ENCODE measurements at places on chromosomes 2 and 18.

GRCh38 chr2:232683368-232683767, 13.8 kb upstream of the GIGYF2 start:
- DNase-seq = no peak

- DNase-seq = no peak
Measured at GRCh38 chr2:235954281-235954680, 213.9 kb downstream of the GBX2 start.

- no peak for DNase-seq
Measured at GRCh38 chr2:178088774-178089270, 16.2 kb upstream of the PDE11A start.

DNA sequence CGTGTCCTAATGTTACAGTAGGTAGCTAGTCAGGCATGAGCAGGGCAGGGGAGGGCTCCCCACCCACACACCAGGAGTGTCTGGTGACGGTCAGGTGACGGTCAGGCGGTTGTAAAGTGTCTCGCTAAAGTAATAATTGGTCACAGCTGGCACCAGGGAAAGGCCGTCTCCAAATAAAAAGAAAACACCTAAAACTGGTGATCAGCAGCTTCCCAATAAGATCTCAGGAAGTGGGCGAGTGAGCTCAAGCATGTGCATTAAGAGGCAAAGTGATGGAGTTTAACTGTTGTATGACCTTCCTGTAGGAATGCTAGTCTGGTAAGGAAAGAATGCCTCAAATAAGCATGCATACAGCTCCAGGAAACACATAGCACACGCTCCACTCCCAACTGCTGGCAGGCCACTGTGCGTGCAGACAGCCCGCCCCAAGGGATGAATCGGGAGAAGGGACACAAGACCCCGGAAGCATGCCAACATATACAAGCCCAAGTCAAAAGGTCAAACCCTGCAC, 177.1 kb downstream of the RNF144A start:
- peak; percentile 58 for DNase-seq

GRCh38 chr2:143934626-143935481, 585.1 kb downstream of the ZEB2 start:
- DNase-seq = no peak

DNA sequence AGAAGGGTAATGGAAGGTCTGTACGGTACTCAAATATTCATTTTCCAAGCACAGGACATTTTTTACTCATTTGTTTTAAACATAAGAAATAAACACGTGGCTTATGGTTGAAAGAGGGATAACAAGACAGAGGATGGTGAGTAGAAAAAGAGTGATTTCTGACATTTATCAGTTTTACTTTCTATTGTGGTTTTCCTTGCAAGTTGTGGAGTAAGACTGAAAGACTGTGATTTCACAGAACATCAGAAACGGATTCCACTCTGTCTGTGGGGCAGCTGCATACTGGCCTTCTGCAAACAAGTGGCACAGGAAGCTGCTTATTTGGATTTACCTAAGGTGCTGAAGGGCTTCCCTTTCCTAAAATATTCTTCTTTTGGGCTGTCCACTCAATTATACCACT, 122.2 kb upstream of the ITGB6 start:
- no peak for DNase-seq

GRCh38 chr2:19887510-19887909, 14.3 kb downstream of the TTC32 start:
- DNase-seq = no peak

- peak; percentile 19 for DNase-seq
Measured at GRCh38 chr18:46080156-46080555, 8.1 kb upstream of the PSTPIP2 start.

DNA sequence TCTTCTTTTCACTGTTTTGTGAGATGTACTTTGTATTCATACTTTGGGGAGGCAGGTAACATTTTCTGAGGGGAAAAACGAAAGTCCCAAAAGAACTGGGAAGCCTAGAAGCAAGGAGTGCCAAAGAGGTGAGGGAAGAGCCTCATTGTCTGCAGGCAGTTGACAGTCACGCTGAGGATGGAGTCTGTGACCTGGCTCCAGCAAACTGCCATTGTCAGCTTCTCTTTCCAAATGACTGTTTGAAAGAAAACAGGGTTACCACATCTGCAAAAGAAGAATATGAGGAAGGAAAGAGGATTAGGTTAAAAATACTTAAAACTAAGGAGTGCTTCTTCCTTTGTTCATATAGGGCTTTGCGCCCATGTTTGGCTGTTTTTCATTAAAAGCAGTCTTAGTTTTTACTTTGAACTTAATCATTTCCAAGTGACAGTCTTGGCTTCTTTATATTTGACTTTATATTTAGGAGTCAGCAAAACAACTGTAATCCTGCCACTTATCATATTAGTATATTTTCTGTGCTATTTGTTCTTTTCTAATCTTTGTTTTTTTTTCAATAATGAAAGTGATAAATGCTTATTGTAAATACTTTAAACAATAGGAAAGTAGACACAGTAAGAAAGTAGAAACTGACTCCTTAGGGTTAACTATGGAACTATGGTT, 35.0 kb downstream of the CERS6 start:
- no peak for DNase-seq

DNA sequence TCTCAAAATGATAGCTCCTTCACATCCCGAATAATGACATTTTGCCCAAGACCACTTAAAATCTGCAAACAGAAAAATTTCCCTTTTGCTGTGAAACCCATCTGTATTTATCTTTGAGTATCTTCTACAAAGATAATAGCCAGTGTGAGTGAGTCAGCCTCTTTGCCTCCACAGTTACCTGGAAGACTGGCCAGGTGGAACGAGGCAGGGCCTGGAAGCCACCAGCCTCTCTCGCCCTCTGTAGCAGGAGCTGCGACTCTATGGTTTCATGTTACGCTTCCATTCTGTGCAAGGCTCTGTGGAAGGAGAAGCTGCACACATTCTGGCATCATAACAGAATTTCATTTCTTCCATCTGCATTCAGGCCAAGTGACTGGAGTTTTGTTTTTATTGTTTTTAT, 9.5 kb downstream of the ELP2 start:
- DNase-seq = no peak

DNA sequence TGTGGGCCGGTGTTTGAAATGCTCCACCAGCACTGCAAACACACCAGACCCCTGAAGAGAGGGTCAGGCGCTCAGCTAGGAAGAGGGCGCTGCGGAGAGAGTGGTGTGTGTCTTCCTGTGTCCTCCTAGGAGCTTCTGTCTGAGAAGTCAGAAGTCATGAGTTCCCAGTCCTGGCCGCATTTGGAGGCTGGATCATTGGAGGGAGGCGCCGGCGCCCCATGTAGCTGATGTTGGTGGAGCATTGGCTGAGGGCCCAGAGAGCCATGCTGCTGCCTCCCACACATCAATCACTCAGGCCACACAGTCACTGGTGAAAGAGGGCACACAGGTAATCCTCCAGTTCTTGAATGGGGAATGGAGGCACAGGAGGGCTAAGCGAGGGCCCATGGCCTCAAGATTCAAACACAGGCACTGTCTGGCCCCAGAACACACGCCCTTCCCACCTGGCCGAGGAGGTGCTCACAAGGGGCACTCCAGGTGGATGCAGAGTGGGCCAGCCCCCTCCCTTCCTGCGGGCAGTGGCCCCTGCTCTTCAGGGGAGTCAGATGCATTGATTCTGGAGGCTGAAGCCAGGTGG, 66.3 kb downstream of the RRM2 start:
- no peak for DNase-seq

GRCh38 chr2:216205486-216205885, 96.3 kb downstream of the XRCC5 start:
- DNase-seq = no peak

- no peak for DNase-seq
Measured at GRCh38 chr2:62309465-62310091, 113.7 kb downstream of the B3GNT2 start.

DNA sequence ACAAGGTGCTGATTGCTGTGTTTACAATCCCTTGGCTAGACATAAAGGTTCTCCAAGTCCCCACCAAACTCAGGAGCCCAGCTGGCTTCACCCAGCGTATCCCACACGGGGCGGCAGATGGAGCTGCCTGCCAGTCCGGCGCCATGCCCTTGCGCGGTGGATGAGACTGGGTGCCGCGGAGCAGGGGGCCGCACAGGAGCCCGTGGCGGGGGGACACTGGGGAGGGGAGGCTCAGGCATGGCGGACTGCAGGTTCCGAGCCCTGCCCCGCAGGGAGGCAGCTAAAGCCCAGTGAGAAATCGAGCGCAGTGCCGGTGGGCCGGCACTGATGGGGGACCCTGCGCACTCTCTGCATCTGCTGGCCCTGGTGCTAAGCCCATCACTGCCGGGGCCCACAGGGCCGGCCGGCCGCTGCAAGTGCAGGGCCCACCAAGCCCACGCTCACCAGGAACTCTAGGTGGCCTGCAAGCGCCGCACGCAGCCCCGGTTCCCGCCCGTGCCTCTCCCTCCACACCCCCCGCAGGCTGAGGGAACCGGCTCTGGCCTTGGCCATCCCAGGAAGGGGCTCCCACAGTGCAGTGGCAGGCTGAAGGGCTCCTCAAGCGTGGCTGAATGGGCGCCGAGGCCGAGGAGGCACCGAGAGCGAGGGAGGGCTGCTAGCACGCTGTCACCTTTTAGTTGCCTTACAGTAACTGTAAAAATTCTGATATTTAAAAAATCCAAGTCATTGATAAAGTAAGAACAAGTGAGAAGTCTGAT, 930.0 kb upstream of the FSHR start:
- no peak for DNase-seq

DNA sequence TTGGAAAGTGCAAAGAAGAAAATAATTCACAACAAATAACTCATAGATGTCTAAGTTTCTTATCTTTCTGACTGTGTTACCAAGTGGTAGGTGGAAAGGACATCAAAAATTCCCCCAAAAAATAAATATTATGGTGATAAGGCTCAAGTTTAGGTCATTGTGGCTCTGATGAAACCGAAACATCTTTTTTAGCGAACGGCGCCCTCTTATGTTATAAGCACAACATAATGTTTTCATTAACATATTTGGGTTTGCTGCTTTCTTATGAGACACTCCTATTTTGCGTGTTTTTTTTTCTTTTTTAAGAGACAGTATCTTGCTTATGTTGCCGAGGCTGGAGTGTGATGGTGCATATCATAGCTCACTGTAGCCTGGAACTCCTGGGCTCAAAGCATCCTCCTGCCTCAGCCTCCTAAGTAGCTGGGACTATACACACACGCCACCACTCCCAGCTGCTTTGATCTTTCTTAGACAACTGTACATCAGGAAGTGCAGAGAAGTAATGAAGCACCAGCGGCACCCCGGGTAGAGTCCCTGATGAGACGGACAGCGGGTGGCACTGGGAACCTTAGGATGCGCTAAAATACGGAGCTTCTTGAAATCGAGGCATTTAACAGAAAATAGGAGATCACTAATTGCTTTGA, 38.5 kb upstream of the SLC35G4 start:
- DNase-seq = no peak

GRCh38 chr18:24923138-24923537, 428.8 kb downstream of the ZNF521 start:
- no peak for DNase-seq

DNA sequence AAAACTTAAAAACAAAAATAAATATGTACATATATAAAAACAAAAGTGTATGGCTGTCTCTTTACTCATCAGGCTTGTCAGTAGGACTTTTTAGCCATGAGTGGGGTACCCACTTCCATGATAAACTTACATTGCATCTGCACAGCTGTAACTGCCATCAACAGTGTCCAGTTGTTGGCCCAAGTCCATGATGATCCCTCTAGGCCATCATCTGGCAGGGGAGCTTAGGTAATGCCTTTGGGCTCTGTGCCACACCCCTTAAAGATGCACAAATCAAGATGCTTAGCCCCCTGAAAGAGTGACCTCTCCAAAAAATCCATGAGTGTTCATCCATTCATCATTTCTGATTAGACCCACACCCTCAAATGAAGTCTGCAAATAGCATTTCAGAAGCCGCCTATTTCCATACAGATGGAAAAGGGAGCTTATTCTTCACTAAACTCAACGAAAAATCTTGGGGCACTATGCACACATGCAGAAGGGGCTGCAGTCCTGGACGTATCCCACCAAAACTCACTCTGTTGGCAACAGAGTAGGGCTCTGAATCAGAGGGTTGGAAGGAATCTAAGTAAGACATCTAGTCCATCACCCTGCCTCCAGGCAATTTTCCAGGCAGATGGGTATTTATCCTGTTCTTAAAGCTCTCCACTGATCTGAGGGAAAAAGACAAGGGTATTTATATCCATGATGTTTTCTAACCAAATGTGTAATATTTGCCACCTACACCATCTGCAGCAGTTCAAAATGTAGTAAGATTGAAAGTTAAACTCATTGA, 691.0 kb downstream of the ZEB2 start:
- DNase-seq = no peak

DNA sequence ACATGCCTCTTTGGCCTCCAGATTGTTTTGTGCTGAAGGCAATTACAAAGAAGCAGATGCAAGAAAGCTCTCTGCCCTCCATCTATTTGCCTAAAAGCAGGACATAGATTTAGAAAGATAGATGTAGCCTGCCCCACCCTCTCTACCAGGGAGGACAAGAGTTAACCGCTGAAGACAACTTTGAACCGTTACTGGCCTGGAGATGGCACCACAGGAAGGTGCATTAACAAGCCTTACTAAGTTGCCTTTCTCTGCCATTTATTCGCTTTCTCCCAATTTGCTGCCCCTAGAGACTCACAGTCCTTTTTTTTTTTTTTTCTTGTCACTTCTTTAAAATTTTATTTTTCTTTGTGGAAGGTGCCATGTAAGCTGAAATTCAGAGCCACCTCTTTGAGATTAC, 28.8 kb upstream of the RMDN2 start:
- DNase-seq = peak; percentile 8

GRCh38 chr2:233120459-233120858, 60.3 kb downstream of the INPP5D start:
- no peak for DNase-seq

GRCh38 chr2:19868224-19868623, 33.6 kb downstream of the TTC32 start:
- DNase-seq = no peak

- DNase-seq = no peak
Measured at GRCh38 chr2:214628091-214628490, 181.4 kb downstream of the BARD1 start.

GRCh38 chr2:26816893-26817292, 31.0 kb downstream of the CENPA start:
- DNase-seq = peak; percentile 9

DNA sequence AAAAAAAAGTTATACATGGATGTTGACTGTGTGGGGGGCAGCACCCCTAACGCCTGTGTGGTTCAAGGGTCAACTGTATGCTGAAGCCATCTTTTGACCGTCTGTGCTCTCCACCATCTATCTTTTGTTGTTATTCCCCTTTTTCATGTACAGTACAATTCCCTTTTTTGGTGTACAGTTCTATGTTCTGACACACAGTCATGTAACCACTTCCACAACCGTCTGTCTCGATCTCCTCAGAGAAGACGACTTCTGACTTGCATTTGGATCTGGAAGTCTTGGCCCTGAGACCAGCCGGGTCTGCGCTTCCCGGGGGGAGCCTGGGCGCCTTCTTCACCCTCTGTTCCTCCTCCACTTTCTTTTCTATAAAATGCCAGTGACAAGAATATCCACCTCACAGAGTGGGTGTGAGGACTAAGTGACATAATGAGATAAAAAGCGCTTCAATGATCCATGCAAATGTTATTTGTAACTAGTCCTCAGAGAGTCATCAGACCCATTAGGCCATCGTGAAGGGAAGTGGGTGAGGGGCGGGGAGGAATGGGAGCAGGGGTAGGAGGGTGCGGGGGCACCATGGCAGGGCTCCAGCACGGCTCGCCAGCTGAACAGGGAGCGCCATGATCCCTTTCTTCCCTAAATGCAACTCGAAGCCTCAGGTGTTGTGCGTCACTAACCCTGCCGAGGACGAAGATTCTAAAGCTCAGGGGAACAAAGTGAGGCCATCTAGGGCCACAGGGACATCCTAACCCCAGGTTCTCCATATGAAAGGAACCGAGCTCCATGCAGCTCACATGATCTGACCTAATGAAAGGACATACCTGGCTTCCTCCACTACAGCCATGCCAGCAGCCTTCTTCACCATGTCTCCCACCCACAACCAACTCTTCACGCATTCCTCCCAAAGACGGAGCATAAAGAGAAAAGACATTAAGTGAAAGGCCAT, 16.6 kb downstream of the ADCY3 start:
- DNase-seq = no peak
